Type B pancreatic cell (in vitro differentiated cells): ENCODE measurements at places on chromosomes 1 and 21.

DNA sequence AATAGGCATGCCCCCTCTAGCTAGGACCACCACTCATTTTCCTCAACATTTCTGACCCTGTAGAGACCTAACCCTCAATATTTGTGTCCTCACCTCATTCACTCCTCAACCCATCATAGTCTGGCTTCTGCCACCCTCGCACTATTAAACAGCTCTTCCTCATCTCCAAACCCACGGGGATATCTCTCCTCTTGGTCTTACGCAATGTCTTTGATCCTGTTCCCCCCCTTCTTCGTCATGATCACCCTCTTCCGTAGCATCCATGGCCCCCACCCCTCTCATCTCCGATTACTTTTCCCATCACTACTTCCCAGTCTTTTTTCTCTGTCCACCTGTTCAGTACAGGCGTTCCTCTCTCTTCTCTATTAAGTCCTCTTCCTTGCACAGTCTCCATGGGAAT is 51.7 kb upstream of the SPOCD1 start:
- H3K27me3 ChIP-seq: no peaks in the 10 kb centered on the region
- DNase-seq: no peak
- no peak overlapping the region for H3K27ac ChIP-seq
- no peaks in the 10 kb centered on the region for H3K36me3 ChIP-seq
- no peak overlapping the region for H3K4me3 ChIP-seq

GRCh38 chr1:100631015-100631551 is 88.5 kb upstream of the VCAM1 start:
- H3K36me3 ChIP-seq: no peaks in the 10 kb centered on the region
- no peaks in the 10 kb centered on the region for H3K27me3 ChIP-seq
- no peak overlapping the region for H3K4me3 ChIP-seq
- DNase-seq: no peak

DNA sequence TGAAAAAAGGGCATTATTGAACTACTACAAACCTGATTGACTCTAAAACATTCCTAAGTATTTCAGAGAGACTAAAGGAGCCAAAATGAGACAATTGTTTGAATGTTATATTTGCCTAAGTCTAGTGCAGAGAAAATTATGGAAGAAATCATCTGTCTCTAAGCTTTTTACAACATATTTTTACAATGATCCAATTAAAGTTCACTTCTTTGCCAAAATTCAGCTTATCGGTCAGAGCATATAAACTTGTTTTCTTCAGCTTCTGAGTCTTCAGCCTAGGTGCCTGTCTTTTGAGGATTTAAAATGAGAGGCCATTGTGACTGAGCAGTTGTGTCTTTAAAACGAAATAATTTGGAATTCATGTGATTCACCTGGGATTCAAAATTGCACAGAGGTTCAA is 181.2 kb upstream of the SGIP1 start:
- H3K36me3 ChIP-seq: no peaks in the 10 kb centered on the region
- H3K4me3 ChIP-seq: peak overlapping the region; percentile 63
- peak overlapping the region; percentile 2 for H3K27ac ChIP-seq
- no peak for DNase-seq

GRCh38 chr1:243748706-243749283 is 101.2 kb downstream of the AKT3 start:
- H3K27ac ChIP-seq: no peak overlapping the region
- peaks cover 3% of the 10 kb centered on the region for H3K36me3 ChIP-seq
- no peaks in the 10 kb centered on the region for H3K27me3 ChIP-seq
- no peak for DNase-seq
- H3K4me3 ChIP-seq: no peak overlapping the region

- H3K36me3 ChIP-seq: no peaks in the 10 kb centered on the region
- no peak overlapping the region for H3K4me3 ChIP-seq
- H3K4me1 ChIP-seq: peaks cover 14% of the 10 kb centered on the region
- DNase-seq: no peak
- H3K27me3 ChIP-seq: no peaks in the 10 kb centered on the region
These were observed 65.7 kb upstream of the JUN start for GRCh38 chr1:58849551-58849950.

- H3K27ac ChIP-seq: no peak within 1 kb of the TSS
- no peaks in the 10 kb centered on the region for H3K27me3 ChIP-seq
- no peak for DNase-seq
- H3K4me3 ChIP-seq: peak within 1 kb of the TSS; percentile 60
These were observed at the start of gene HMGCS2 for GRCh38 chr1:119768778-119769177. Gene HMGCS2, minus strand, starts transcription at chr1:119768905. Its CDS starts 61 bp downstream, at chr1:119768844.

GRCh38 chr1:36322786-36323635 is 434 bp downstream of the EVA1B start:
- H3K4me1 ChIP-seq: peaks cover 38% of the 10 kb centered on the region
- no peak overlapping the region for H3K27ac ChIP-seq
- peak overlapping the region; percentile 82 for H3K4me3 ChIP-seq
- H3K27me3 ChIP-seq: peaks cover 4% of the 10 kb centered on the region
- no peak for DNase-seq
